ENCODE measurements at places on chromosomes 3 and 15. TPM values are rescaled to one million over a fixed set of nuclear protein-coding genes. Genes with fewer than 3 reads are reported as not detected.

DNA sequence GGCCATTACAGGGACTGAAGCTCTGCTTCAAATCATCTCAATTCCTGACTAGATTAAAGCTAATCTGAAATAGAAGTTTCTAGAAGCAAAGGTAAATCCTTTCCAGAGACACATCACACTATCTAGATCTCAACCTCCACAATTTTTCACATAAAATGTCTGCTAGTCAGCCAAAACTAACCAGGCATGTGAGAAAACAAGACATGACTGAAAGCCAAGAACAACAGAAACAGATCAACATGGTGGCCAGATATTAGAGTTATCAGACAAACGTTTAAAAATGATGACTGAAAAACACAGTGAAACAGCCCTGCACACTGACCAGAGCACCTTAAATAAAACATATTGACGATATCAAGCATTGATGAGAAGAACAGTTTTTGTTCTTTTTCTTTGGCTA, 59.1 kb downstream of the SUMF1 start:
- no peak for DNase-seq

DNA sequence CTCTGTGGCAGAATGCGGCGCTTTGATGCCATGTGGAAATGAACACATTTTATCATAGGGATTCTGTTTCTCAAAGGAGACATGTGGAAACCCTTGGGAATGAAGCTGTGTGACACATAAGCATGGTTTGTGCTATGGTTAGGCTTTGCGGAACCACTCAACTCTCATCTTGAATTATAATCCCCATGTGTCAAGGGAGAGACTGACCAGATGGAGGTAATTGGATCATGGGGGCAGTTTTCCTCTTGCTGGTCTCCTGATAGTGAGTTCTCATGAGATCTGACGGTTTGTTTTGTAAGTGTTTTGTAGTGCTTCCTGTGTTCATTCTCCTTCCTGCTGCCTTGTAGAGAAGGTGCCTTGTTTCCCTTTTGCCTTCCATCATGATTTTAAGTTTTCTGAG, 1109.2 kb upstream of the ALCAM start:
- no peak for DNase-seq

GRCh38 chr3:152083135-152083534, 185.6 kb upstream of the MBNL1 start:
- no peak for DNase-seq

GRCh38 chr3:77304700-77305021, 264.8 kb downstream of the ROBO2 start:
- DNase-seq, result no peak

- no peak for DNase-seq
Measured at GRCh38 chr15:42730135-42730534, 6.8 kb downstream of the CDAN1 start.

DNA sequence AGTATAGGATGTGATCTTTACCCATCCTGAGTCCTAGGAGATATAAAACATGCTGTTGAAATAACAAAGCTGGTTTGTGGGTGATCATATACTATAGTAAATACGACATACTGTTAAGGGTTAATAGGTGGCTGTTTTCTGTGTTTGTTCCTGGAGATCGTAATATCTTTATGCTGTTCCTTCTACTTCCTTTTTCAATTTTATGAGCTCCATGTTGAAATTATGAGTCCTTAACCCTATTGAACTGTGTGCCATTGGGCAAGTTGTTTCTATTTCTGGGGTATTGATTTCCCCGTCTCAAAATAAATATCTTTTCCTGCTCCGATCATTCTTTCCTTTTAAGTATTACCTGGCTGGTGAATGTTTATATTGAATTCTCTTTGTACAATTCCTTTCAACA, 115.1 kb downstream of the LPP start:
- no peak for DNase-seq

DNA sequence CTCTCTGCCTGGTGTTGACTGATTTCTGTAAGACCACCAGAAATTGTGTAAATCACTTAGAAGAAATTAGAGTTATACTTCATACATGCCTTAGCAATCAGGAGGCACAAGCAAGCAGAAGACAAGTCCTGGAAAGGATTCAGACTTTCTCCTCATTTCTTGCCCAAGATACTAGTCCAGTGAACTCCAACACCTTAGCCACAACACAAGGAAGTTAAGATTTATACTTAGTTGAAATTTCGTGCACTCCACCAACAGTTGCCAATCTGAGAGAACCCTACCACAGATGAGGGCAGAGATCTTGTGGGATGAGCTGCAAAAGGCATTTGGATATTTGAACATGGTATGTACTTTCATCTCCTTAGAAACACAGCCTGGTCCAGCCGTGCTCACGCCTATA, 2.3 kb downstream of the P3H2 start:
- DNase-seq, result no peak

Gene TRH
- total RNA-seq, result not detected

Gene LRRC3B
- not detected for total RNA-seq
